Keratinocyte (primary cell): ENCODE measurements at places on chromosomes 6 and 20. TPM values are rescaled to one million over a fixed set of nuclear protein-coding genes. Genes with fewer than 3 reads are reported as not detected.
A peak's percentile ranks its signal among the peaks of the same experiment; 100 is the strongest.

DNA sequence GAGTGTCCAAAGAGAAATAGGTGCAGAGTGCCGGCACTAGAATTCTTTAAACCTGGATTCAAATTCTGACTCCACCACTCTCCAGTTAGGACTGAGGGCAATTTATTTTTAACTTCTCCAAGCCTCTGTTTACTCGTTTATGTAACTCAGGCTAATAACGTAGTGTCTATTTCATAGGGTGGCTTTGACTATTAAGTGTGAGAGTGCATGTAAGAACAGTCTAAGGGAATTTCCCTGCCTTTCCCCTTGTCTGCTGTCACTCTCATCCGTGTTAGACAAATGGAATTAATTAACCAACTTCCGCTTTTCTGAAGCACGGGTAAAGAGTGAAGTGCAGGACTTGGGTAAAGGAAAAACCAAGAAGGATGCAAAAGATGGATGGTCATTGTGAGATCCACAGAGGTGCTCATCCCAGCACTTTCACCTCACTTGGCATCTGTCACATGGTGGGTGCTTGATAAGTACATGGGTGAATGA lies 4.1 kb upstream of the ZKSCAN8 start:
- H3K27me3 ChIP-seq: no peaks in the 10 kb centered on the region
- peak overlapping the region; percentile 61 for H3K27ac ChIP-seq
- H3K36me3 ChIP-seq: no peaks in the 10 kb centered on the region
- DNase-seq: no peak
- H3K4me3 ChIP-seq: peak overlapping the region; percentile 93

DNA sequence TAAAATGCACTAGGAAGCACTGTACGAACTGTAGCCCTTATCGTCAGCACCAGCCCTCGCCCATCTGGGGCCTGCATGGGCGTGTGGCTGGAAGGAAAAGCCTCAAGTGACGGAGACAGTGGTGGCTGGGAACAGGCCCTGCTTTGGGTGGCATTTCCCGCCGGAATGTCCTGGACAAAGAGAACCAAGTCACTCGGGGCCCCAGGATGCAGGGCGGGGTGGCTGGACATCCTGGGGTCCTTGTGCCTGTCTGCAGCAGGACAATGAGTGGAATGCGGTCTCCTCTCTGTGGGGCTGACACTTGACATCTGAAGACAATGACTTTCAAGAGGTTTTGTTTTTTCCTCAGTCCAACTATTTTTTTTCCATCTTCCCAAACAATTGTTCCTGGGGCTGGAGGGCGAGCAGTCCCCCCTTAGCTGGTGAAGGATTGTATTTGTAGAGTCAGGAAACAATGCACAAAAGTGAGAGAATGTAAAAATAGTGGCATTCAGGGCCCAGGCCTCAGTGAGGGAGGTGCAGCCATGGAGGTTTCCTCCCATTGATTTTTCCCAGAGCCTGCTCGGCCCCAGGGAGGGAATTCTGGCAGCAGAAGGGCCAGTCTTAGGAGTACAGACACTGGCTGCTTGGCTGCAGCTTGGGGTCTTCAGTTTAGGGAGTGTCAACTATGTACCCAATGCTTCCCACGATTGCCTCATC lies 64.4 kb downstream of the PREX1 start:
- no peak overlapping the region for H3K27ac ChIP-seq
- DNase-seq: no peak
- no peaks in the 10 kb centered on the region for H3K4me1 ChIP-seq
- H3K4me3 ChIP-seq: no peak overlapping the region
- H3K36me3 ChIP-seq: no peaks in the 10 kb centered on the region

DNA sequence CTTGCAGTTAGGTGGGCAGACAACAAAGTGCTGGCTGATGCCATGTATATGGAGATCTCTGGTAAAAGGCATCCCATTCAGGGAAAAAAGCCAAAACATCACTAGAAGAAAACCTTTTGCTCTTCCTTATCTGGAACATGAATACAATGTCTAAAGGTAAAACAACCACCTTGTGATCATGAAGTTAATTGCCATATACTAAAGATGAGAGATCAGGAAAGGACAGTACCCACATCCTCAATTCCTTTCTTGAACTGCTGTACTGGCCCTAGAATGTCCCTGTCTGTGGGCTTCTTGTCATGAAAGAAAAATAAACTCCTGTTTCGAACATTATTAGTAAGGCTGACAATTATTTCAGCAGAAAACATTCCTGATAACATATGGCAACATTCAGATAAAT lies 19.3 kb downstream of the DEK start:
- no peak overlapping the region for H3K4me3 ChIP-seq
- no peaks in the 10 kb centered on the region for H3K27me3 ChIP-seq
- H3K4me1 ChIP-seq: peaks cover 36% of the 10 kb centered on the region
- DNase-seq: no peak

DNA sequence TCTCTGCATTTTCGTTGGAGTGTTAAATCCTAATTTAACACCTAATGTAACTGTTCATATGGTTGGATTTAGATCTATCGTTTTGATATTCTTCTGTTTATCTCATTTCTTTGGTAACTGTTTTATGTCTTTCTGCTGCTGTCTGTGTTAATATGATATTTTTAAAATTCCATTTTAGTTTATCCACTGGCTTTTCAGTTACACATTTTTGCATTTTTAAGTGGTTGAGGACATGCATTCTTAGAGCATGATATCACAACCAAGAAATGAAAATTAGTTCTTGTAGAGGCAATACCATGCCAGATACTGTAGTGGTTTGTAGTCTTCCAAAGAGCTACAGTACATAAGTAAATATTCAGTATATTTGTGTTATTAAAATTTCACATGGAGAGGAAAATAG lies 58.6 kb downstream of the LIN28B start:
- no peak for DNase-seq
- no peak overlapping the region for H3K27ac ChIP-seq
- H3K4me1 ChIP-seq: no peaks in the 10 kb centered on the region

DNA sequence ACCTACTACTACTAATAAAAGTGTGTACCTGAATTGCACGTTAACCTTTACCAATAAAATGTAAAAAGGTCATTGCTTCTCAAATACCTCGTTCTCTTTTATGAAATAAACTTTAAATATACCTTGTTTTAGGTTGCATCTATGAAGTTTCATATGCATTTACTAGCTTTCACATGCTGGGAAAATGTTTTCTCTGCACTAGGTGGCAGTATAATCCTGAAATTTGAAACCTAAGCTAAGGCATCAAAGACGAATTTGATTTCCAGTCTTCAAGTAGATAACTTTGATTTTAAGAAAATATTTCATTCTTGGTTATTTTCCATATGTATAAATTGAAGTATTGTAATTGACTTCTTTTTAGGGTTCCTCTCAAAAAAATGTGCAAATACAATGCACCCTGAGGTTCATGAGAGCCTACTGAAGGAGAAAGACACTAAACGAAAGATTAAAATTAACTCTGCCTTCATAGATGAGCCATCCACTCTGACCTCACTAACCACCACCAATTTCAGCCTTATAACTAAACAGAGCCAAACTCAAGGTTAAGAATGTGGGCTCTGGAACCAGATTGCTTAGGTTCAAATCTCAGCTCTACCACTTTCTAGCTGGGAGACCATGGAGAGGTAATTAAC lies 7.3 kb upstream of the COL9A1 start:
- no peak for DNase-seq
- no peak overlapping the region for H3K27ac ChIP-seq
- no peaks in the 10 kb centered on the region for H3K4me1 ChIP-seq
- H3K4me3 ChIP-seq: no peak overlapping the region

- H3K4me3 ChIP-seq: no peak overlapping the region
- H3K4me1 ChIP-seq: peaks cover 5% of the 10 kb centered on the region
- no peak for DNase-seq
- H3K36me3 ChIP-seq: no peaks in the 10 kb centered on the region
- H3K27ac ChIP-seq: no peak overlapping the region
Observed at GRCh38 chr20:63843222-63843621, 12.2 kb upstream of the ZBTB46 start.

DNA sequence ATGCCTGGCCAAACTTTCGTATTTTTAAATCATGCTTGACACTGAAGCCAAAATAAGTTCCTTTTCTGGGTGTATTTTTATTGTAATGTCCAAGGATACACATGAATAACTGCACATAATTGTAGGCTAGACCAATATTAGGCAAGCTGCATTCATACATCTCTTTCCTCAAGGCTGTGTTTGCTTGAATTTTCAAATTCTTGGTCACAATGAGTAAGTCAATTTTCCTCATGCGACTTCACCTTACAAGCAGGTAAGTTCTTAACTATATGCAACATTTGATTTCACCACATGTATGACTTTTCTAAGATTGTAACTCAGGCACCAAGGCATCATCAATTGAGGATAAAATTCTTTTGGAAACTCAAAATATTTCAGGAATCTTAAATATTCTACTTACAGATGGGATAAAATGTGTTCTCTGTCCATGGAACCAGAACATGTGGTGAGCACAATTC lies 112.4 kb upstream of the ZNF217 start:
- H3K27me3 ChIP-seq: no peaks in the 10 kb centered on the region
- DNase-seq: no peak
- no peaks in the 10 kb centered on the region for H3K4me1 ChIP-seq
- H3K36me3 ChIP-seq: no peaks in the 10 kb centered on the region
- H3K4me3 ChIP-seq: no peak overlapping the region

Gene CYP24A1
- 7.3 to 18.2 TPM (median 7.7 TPM) in 3 replicates for polyA plus RNA-seq

Gene ZNF343
- 9.0 to 12.2 TPM (median 11.7 TPM) in 3 replicates for polyA plus RNA-seq

Gene SPEF1
- 0.06 to 0.09 TPM (median 0.07 TPM) in 3 replicates for polyA plus RNA-seq

Gene MUCL3
- 0.05 TPM in 1 of 3 replicates, not detected in the others for polyA plus RNA-seq

Gene RIPOR2
- 0.01 to 0.07 TPM (median 0.01 TPM) in 3 replicates for polyA plus RNA-seq
